Muscle of leg (tissue), 16 donors: ENCODE measurements at places on chromosomes 4 and X. TPM values are rescaled to one million over a fixed set of nuclear protein-coding genes. Genes with fewer than 3 reads are reported as not detected.

CXCL3 gene
- 0.18 TPM for total RNA-seq

GAGE12H gene
- total RNA-seq = not detected

HSD17B11 gene
- total RNA-seq = 20.7 TPM

YIPF7 gene
- total RNA-seq = 2.8 TPM

PITX2 gene
- 23.4 TPM for total RNA-seq

PRRG1 gene
- total RNA-seq = 12.1 TPM

NXF3 gene
- total RNA-seq = not detected

MAGED4 gene
- 11.6 TPM for total RNA-seq

MAGEA4 gene
- not detected for total RNA-seq

LRAT gene
- total RNA-seq = 0.35 TPM

ENPEP gene
- 15.3 TPM for total RNA-seq

TBC1D8B gene
- total RNA-seq = 7.3 TPM

ARMCX2 gene
- 102 TPM for total RNA-seq
